ENCODE measurements at places on chromosomes 12 and 14.

- no peak for DNase-seq
Observed at GRCh38 chr14:100562751-100563150, 24.5 kb downstream of the BEGAIN start.

- DNase-seq: peak; percentile 9
Observed at GRCh38 chr12:58171914-58172313, 230.5 kb downstream of the ATP23 start.

DNA sequence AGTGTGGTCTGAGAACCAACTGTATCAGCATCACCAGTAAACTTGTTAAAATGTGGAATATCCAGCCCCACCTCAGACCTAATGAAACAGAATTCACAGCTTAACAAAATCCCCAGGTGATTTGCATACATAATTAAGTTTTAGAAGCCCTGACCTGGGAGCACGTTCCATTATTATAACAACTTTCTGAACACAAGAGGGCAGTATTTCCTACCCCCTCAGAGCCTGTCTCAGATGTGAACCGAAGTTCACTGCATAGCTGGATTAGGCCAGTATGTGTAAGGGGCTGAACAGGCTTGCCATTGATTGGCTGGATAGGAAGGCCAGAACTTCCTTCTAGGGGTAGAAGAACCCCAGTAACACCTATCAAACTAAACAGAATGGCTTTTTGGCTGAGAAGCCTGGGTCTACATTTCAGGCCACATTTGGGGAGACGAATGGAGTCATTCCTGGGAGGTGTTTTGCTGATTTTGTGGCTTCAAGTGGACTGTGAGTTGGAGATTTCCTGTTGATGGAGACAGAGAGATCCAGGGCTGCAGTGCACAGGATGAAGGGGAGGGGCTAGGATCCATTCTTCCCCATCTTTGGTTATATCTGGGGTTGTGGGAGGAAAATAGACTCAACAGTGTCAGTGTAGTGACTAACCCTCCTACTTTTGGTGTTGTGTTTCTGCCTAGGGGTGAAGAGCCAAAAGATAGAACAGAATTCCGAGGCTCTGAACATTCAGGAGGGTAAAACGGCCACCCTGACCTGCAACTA, 94.7 kb upstream of the OR4E1 start:
- no peak for DNase-seq

- no peak for DNase-seq
Observed at GRCh38 chr12:116159593-116160200, 117.8 kb downstream of the MED13L start.

DNA sequence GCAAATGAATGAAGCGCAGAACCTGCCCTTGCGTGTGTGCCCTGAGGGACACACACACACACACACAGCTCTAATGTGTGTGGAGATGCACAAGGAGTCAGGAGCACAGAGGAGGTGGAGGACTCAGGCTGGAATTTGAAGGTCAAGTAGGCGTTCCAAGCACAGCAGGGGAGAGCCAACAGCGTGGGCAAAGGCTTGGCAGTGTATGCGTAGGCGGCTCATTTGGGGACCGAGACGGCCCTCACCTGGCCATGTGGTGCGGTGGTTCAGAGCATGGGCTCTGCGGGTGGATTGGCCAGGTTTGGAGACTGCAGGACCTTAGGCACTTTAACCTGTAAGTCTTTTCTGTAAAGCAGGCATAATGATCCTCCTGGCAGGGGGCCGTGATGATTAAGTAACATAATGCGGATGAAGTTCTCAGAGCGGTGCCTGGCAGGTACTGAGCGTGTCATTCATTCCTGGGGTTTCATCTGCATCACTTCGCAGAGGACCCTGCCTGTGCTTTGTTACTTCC, 69.5 kb upstream of the SLC24A4 start:
- peak; percentile 56 for DNase-seq
